ENCODE measurements at places on chromosomes 4 and X.

GRCh38 chrX:130109429-130110378, 593 bp downstream of the ELF4 start:
- no peak for DNase-seq

DNA sequence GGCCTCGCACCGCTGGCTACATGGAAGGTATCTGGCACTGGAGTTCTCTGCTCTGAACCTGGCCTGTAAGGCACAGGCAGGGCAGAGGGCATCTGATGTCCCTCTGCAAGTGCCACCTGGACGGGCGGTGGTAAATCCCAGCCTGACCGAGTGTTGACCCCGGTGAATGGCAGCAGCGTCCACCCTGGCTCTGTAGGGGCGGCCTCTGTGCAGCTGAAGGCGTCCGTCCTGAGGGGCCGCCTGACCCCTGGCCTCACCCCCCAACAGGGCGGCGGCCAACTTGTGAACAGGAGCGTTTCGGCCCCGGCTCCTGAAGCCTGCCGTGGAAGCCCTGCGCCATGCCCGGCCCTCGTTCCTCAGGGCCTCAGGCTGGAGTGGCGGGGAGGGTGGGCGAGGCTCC, 51.4 kb downstream of the CPZ start:
- no peak for DNase-seq

DNA sequence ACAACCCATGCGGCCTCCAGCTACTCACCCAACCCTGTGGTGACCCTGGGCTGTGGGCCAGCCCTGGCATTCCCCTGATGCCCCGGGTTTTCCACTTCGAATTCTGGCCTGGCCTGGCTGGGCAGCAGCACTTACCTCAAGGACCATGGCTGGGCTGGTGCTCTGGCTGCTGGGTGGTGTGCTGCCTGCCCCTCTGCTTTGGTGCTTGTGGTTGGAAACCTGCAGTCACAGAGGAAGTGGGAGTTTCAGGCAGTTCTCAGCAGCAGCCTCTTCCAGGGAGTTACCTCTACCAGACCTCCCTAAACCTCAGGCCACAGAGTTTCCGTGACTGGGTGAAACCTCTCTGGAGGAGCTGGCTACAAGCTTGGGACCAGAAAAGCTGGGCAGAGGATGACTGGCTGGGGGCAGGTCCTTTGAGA, at the start of gene CXCR3:
Gene CXCR3 (minus strand): TSS at position 209 of the 419 bp plus-strand sequence. CDS start 62 bp downstream, at position 147.
- peak; percentile 52 for DNase-seq

GRCh38 chr4:129208481-129208880, 112.5 kb downstream of the C4orf33 start:
- DNase-seq = no peak

GRCh38 chrX:16771483-16772398, 14.5 kb upstream of the TXLNG start:
- DNase-seq = no peak

GRCh38 chr4:139770361-139770760, 104.7 kb downstream of the MGST2 start:
- no peak for DNase-seq

GRCh38 chrX:139969286-139969685, 4.0 kb upstream of the CXorf66 start:
- no peak for DNase-seq

GRCh38 chr4:2322841-2323240, 60.9 kb upstream of the MXD4 start:
- no peak for DNase-seq

- DNase-seq = no peak
These were observed 9.6 kb downstream of the INTS6L start for GRCh38 chrX:135530097-135530496.

- no peak for DNase-seq
These were observed 226.9 kb upstream of the HCCS start for GRCh38 chrX:10884246-10884645.

DNA sequence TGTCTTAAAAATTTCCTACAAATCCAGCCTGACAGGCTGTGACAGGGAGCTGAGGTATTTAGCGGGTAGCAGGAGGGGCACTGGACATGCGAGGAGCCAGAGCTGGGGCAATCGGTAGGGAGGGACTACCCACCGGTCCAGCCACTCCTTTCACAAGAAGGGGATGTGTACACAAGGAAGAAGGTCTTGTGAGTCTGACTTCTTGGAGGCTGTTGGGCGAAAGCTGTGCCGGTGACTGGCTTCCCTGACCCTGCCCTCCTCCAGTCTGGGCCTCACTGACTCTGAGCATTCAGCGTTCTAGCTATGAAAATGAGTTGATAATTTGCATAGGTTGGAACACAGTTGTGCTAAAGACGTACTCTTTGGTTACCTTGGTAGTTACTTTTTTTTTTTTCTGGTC, 12.7 kb upstream of the CXCL8 start:
- no peak for DNase-seq

DNA sequence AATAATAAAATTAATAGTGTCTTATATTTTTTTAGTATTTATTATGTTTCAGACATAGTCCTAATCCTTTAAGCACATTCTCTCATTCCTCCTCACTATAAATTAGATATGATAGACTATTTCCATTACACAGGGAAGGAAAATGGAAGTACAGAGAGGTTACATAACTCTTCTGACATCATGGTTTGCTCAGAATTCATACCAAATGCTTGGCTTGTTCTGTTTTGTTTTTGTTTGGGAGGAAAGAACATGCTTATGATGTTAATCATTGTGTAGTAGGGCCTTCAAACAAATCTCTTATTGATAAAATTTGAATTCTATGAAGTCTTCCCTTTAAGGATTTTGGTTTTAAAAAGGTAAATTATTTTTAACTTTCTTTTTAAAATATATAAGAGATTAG, 59.5 kb downstream of the RXFP1 start:
- DNase-seq = no peak

- DNase-seq = no peak
These were observed 2.0 kb downstream of the SLC25A6 start for GRCh38 chrX:1389993-1390285.

DNA sequence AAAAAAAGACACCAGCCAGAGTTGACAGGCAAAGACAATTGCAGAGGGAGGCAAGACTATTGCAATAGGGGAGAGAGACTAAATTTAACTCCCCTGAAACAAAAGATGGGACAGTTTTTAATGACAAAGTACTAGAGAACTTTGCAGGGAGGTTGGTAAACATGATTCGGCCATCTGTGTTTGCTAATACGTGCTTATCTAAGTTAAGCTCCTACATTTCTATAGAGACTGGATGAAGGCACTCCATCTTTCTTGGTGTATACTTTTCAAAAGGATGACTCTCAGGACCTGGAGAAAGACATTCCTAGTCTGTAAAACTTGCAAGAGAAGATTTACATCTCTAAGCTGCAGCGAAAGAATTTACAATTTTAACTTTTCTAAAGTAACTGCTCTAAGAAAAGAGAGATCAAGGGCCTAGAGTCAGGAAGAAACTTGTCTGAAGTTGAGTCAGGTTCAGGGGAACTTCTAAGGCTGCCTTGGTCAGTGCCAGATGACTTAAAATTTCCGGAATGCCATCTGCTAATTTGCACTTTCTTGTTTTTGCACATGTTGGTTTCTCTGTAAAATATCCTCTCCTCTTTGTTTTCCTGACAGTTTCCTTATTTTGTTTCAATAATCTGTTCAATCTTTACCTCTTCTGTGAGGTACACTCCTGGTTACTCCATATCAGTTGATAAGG, 10.6 kb downstream of the ADAM29 start:
- DNase-seq = no peak

- DNase-seq = no peak
These were observed 1642.3 kb downstream of the C4orf33 start for GRCh38 chr4:130738233-130738632.

DNA sequence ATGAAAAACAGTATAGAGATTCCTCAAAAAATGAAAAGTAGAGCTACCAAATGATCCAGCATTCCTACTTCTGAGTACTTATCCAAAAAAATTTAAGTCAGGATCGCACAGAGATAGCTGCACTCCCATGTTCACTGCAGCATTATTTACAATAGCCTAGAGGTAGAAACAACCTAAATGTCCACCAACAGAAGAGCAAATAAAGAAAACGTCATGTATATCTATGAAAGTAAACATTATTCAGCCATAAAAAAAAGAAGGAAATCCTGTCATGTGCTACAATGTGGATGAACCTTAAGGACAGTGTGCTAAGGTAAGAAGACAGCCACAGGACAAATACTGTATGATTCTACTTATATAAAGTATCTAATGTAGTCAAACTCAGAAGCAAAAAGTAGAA, 12.4 kb downstream of the THOC2 start:
- no peak for DNase-seq

- peak; percentile 8 for DNase-seq
These were observed 41.4 kb upstream of the PPP2R3B start for GRCh38 chrX:427812-428725.

- DNase-seq = no peak
These were observed 137.1 kb downstream of the RELL1 start for GRCh38 chr4:37549041-37549440.

GRCh38 chr4:142846108-142846728, at the start of gene INPP4B:
TSS of gene INPP4B (minus strand) at chr4:142846301.
- peak; percentile 60 for DNase-seq

DNA sequence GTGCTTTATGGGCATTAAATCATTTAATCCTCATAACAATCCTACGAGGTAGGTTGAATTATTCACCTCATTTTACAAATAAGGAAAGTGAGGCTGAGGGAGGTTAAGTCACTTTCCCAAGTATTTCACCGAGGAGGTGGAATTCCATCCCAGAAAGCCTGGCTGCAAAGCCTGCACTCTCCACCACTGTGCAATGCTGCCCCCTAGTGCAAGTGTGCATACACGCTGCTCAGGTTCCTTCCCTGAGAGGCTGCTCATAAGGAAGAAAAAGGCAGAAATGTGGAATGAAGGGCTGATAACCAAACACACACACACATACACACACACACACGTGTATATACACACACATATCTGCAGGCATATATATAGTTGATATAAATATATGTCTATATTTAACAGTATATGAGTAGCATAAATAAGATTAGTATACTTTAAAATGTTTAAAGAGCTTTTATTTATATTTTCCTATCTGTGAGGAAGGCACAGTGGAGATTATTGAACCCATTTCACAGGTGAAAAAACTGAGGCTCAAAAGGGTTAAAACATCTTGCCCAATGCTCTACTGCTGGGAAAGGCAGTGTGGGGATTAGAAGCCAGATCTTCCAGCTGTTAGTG, 714.5 kb upstream of the TENM3 start:
- no peak for DNase-seq

GRCh38 chr4:144733566-144733965, 87.6 kb downstream of the HHIP start:
- no peak for DNase-seq

DNA sequence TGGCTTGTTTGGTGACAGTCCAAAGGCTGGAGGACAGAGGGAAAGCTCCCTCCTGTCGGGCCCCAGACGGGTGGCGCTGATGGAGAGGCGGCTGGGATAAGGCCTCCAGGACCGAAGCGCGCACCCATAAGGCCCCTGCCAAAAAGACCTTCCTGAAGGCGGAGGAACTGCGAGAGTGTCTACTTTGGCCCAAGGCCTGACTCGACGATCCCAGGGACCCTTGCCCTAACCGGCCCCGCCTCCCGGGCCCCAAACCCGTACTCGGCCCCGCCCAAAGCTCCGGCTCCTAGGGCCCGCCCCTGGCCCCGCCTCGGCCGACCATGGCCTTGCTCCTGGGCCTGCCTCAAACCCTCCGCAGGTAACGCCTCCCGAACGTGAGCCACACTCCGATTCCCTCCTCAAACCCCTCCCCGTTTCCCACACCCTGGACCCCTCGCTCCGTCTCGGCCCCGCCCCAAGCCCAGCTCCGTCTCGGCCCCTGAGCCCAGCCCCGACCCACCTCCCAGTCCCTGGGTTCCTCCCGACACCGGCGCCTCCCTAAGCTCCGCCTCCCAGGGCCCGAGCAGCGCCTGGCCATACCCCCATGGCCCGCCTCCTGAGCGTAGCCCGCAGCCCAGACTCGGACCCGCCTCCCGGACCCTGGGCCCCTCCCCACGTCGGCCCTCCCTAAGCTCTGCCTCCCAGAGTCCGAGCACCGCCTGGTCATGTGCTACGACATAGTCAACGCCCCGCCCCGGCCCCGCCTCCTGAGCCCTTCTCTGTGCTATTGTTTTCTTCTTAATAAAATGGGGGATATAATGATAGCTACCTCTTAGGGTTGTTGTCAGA, 90.0 kb upstream of the DRD5 start:
- peak; percentile 82 for DNase-seq

DNA sequence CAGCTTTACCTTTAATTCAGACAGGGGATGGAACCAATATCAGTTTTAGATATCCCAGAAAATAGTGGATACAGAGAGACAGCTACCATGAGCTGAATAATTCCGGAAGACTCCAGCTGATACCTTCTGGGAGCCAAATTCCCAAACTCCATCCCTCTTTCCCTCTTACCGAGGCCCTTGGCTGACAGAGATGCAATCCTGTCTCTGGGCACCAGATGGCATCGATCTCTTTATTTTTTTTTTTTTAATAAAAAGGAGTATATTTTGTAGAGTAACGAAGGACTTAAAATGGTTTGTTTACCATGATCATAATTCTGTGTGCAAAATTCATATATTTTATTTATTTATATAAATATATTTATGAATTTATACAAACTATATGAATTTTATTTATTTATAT, 31.0 kb downstream of the RAB40A start:
- DNase-seq = no peak

- DNase-seq = no peak
These were observed 234.5 kb downstream of the FBXW7 start for GRCh38 chr4:152301381-152301780.

DNA sequence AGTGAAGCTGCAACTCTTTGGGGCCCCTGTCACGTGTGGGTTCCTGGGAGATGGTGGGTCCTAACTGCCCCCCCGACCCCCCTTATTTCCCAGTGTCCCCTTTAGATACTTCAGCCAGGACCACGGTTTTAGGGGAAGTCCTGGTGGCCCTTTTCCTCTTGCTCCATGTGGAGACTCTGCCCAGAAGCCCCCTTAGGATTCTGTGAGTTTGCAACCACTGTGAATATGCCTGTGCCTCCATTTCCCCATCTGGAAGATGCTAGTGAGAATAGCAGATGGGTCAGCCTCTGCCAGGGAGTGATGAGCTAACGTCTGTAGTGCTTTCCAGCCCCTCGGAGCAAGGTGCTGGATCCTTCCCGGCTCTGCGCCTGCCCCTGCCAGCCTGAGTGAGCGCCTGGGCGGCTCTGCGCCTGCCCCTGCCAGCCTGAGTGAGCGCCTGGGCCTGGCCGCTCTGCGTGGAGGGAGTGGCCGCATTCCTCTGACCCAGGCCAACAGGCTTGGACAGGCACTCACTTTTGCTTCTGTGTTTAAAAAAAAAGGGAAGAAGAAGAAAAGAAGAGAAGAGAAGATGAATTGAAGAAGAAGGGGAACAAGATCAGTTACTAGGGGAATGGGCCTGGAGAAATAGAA, 6.7 kb upstream of the CITED1 start:
- DNase-seq = no peak

- DNase-seq = no peak
These were observed 3.0 kb downstream of the GPC4 start for GRCh38 chrX:133412246-133412645.

GRCh38 chr4:20662851-20663250, 37.4 kb upstream of the PACRGL start:
- DNase-seq = no peak

All from stimulated activated CD4-positive, alpha-beta T cell treated with anti-CD3 and anti-CD28 coated beads, Interleukin-12 subunit alpha, Interleukin-12 subunit beta, amount 100 ng/mL, for 4 hours (primary cell).